ENCODE measurements at places on chromosomes 13 and 19.

DNA sequence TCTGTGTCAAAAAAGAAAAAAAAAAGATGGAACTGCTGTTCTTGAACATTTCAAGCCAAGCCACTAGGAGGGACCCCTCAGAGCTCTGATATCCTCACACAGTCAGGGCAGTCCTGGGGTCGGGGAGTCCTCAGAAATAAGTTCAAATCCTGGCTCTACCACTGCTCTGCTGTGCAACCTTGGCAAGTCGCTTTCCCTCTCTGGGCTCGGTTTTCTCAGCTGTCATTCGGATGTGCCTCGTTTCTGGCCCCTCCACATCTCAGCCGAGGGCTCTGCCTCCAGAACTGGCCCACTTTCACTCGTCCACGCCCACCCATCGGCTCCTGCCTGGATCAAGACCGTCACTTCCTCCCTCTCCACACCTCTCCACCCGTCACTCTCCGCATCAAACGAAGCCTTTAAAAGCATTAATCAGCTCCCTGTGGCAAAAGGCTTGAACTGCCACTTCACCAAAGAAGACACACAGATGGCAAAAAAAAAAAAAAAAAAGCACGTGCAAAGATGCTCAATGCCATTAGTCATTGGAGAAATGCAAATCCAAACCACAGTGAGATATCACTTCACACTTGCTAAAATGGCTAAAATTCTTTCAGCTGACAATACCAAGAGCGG lies 7.4 kb upstream of the ZNRF4 start:
- DNase-seq, result peak; percentile 48

- DNase-seq, result no peak
Measured at GRCh38 chr19:33048806-33049676, 15.6 kb downstream of the RHPN2 start.

GRCh38 chr13:26255115-26255514 lies 1.2 kb downstream of the CDK8 start:
- no peak for DNase-seq

GRCh38 chr13:95509521-95510310 lies 42.8 kb upstream of the CLDN10 start:
- DNase-seq, result peak; percentile 38

- DNase-seq, result peak; percentile 46
Measured at GRCh38 chr19:39133431-39134270, 8.1 kb downstream of the PAK4 start.

DNA sequence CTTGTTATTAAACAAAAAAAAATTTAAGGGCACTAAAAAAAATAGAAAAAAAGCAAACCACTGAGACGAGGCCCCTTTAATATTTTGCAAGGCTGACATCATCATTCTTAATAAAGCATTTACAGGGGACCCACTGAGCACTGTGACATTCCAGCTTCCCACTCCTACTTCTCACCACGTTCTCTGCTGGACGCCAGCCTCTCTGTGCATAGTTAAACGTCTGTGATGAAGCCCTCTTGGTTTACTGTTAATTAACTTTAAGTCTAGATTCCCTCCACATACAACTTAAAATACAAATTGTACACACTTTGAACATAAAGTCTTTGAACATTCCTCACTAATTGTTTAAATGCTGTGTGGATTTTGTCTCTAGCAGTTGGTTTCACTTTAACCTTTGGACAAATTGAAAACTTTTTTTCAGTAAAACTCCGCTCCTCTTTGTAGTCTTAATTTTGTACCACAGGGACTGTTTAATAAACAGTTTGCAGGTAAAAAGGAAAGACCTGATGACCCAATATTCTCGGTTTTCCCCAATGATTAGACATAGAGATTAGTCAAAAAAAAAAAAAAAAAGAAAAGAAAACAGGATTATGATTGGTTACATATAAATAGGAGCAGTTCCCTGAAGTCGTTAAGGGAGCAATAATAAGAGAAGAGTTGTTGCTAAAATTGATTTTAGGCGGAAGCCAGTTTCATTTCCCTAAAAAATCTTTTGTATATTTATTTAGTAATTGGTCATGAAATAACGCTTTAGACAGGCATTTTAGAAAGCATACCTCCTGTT lies 219.8 kb downstream of the MZT1 start:
- no peak for DNase-seq

DNA sequence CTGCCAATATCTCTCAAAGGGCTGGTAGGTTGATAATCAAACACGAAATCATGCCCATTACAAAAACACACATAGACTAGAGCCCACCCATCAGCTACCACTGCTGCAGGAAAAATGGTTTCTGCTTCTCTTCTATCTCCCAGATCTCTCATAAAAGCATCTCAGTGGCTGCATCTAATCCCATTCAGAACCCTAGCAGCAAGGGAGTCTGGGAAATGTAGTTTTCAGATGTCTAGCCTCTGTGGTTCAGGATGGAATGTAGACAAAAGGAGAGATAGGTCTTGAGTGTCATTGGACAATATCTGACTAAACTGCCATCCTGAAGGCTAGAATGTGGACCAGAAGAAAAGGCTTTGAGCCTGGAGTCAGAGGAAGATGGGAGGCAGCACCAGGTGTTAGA lies 32.1 kb downstream of the RDH8 start:
- DNase-seq, result no peak

GRCh38 chr19:30966486-30966885 lies 382.8 kb downstream of the TSHZ3 start:
- DNase-seq, result no peak

DNA sequence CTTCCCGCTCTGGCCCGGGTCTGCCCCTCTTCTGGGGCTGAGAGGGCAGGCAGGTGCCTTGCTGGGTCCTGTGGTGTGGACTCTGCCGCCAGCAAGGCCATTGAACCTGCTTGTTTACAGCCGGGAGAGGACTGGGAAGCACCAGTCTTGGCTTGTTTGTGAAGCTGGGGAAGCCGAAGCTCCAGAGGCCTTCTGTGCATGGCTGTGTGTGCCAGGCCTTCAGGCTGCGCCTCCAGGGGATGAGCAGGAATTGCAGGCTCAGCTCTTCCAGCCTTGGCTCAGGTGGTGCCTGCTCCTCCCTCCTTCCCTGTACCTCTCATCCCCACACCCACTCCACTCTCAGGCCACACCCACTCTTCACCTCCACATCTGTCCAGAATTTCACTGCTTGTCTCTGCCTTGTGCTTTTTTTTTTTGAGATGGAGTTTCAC lies 17.5 kb downstream of the NDUFB7 start:
- DNase-seq, result peak; percentile 51

DNA sequence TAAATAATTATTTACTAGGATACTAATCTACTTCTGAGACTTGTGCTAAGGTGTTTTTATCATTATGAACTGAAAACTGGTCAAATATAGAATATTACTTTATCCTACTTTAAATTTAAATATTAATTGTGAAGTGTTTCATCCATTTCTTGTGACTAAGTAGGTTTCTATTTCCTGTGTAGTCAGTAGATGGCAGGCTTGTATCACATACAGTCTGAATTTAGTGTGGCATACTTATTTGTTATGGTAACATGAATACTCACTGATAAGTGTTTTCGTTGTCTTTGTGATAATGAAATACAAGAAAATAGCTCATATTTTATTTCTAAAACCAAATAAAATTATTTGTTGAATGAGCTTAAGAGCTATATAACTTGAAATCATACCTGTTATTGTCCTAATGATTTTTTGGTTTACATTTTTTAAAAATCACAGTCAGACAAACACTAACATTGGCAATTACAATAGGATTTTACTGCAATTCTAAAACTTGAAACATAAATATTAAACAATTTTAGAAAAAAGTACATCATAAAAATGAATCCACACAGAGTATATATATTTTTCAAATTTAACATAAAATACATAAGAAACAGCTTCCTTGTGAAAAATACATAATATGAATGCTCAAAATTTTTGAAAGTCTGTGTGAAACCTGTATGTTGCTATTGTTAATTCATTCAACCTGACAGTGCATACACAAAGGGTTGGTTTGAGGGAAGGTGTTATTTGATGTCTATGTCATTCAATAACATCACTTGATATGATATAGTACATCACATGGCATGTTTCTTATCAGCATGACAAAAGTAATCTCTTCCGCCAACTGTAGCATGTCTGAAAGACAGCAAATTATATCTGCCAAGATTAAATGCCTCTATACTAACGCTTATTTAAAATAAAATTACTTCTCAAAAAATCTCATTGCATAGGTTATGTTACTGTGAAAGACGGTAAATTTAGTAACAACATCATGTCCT lies 904.8 kb upstream of the PCDH20 start:
- DNase-seq, result peak; percentile 68

GRCh38 chr19:7932930-7933300 lies 7.0 kb upstream of the CTXN1 start:
- DNase-seq, result no peak

DNA sequence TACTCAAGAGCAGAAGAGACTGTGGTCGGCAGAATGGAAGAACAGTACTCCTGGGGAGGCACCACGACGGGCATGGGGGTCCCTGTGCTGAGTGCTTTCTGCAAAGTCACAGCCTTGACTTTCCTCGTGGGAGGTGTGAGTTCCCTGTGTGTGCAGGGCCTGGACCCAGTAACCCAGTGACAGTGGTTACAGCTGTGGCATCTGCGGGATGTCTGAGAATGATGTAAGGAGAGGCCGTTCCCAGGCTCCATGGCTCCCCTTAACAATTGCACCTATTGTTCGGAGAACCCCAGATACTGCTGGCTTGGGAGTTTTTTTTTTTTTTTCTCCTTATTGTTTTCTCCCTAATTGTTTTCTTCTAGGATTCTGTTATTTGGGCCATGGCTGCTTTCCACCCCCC lies 5.1 kb upstream of the NANOS2 start:
- no peak for DNase-seq

GRCh38 chr19:46926170-46927071 lies 65.6 kb downstream of the ARHGAP35 start:
- DNase-seq, result no peak

DNA sequence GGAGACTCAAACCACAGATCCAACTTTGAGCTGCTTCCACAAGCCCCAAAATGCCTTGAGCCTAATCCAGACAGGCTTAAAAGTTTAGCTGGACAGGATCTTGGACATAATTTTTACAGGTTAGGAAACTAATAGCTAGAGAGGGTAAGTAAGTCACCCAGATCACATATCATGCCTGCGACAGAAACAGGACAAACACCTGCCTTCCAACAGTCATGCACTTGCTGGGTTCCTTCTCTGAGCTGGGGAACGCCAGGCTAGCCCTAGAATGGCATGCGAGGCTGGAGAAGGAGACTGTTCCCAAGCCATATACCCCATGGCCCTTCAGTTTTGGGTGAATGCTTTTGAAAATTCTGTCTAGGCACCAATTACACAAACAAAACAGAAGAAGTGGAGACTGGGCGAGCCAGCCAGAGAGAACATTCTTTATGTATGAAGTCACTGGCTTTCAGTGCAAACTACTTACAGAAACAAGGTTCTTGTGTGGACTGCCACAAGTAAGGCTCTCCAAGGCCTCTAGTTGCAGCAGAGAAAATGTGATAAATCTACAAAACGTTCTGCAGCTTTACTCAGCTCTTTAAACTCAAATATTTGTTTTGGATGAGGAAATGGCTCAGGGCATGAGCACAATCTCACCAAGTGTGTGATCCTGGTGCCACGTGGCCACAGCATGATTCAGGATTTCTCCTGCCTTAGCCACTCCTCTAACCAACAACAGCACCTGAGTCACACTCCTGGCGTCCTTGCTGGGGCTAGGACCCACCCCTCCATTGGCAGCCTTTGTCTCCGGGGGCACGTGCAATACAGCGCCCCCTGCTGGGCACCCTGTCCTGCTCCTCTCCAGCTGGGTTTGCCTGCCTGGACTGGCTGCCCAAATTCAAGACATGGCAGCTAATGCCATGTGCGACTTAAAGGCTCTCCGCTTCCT lies 73.4 kb upstream of the UBL3 start:
- peak; percentile 98 for DNase-seq

Data from mesendoderm (in vitro differentiated cells).